Left ventricle myocardium inferior (tissue), 1 donor: ENCODE measurements at places on chromosomes 6 and 20. TPM values are rescaled to one million over a fixed set of nuclear protein-coding genes. Genes with fewer than 3 reads are reported as not detected.

DNA sequence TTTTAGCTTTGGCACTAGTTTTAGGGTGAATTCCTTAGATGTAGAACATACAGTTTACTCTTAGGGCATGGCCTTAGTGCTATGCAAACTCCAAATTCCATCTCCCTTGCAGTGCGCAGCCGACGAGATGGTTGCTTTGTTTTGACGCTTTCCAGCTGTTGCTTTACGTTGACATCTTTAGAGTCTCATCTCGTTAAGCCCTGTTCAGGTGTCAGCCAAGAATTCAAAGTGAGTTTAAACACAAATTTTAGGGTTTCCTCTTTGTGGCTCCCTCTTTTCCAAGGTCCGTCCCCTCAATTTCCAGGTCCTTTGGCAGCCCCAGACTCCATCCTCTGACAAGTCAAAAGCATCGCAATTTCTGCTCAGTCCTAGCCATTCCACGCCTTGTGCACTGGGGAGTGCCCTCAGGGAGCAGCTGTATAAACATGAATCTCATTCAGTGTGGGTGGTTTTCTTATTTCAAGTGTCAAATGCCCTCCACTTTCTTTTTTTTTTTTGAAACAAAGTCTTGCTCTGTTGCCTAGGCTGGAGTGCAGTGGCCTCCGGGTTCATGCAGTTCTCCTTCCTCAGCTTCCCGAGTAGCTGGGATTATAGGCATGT lies 14.1 kb upstream of the MAK start:
- H3K36me3 ChIP-seq, result no peaks in the 10 kb centered on the region
- no peaks in the 10 kb centered on the region for H3K27me3 ChIP-seq
- H3K4me1 ChIP-seq, result no peaks in the 10 kb centered on the region
- H3K27ac ChIP-seq, result no peak overlapping the region

NUS1 gene
- 14.5 TPM for total RNA-seq

GRCh38 chr6:582370-582769 lies 74.5 kb downstream of the HUS1B start:
- no peak overlapping the region for H3K4me3 ChIP-seq
- H3K27ac ChIP-seq, result no peak overlapping the region
- H3K27me3 ChIP-seq, result no peaks in the 10 kb centered on the region
- no peak for DNase-seq
- H3K36me3 ChIP-seq, result no peaks in the 10 kb centered on the region

DNA sequence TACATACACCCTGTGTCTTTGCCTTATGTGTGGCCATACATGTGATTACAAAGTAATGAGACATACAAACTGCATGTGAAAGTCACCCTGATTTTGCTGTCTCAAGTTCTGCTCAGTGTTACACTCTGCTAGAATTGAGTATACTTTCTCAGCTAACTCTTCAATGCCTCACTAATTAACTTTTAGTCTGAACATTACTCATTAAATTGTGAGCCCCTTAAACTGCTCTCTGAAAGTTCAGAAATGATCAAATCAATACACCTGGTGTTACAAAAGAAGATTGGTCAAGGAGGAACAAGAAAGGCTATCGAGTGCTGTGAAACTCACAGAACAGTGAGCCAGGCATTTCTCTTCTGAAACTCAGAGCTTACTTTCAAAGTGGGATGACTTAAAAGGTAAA lies 71.3 kb downstream of the MKKS start:
- no peak overlapping the region for H3K4me3 ChIP-seq
- DNase-seq, result no peak
- no peaks in the 10 kb centered on the region for H3K36me3 ChIP-seq
- H3K4me1 ChIP-seq, result peaks cover 10% of the 10 kb centered on the region
- H3K27ac ChIP-seq, result no peak overlapping the region
- H3K27me3 ChIP-seq, result peaks cover 45% of the 10 kb centered on the region

- no peak overlapping the region for H3K27ac ChIP-seq
- H3K4me3 ChIP-seq, result no peak overlapping the region
- peaks cover 23% of the 10 kb centered on the region for H3K36me3 ChIP-seq
- H3K27me3 ChIP-seq, result no peaks in the 10 kb centered on the region
- DNase-seq, result no peak
Observed at GRCh38 chr6:117559299-117559698, 43.0 kb downstream of the GOPC start.

- H3K4me3 ChIP-seq, result no peak overlapping the region
- DNase-seq, result no peak
- H3K4me1 ChIP-seq, result peaks cover 100% of the 10 kb centered on the region
- H3K27ac ChIP-seq, result peak overlapping the region; percentile 87
- no peaks in the 10 kb centered on the region for H3K27me3 ChIP-seq
Observed at GRCh38 chr6:33731751-33732282, 14.9 kb downstream of the IP6K3 start.

SLC22A23 gene
- 7.0 TPM for total RNA-seq

ACAT2 gene
- total RNA-seq, result 5.2 TPM

GSTA2 gene
- total RNA-seq, result not detected
